ENCODE measurements at places on chromosomes 3 and 15.
A peak's percentile ranks its signal among the peaks of the same experiment; 100 is the strongest.

GRCh38 chr3:61944726-61945125 lies 383.4 kb downstream of the PTPRG start:
- no peak for DNase-seq

DNA sequence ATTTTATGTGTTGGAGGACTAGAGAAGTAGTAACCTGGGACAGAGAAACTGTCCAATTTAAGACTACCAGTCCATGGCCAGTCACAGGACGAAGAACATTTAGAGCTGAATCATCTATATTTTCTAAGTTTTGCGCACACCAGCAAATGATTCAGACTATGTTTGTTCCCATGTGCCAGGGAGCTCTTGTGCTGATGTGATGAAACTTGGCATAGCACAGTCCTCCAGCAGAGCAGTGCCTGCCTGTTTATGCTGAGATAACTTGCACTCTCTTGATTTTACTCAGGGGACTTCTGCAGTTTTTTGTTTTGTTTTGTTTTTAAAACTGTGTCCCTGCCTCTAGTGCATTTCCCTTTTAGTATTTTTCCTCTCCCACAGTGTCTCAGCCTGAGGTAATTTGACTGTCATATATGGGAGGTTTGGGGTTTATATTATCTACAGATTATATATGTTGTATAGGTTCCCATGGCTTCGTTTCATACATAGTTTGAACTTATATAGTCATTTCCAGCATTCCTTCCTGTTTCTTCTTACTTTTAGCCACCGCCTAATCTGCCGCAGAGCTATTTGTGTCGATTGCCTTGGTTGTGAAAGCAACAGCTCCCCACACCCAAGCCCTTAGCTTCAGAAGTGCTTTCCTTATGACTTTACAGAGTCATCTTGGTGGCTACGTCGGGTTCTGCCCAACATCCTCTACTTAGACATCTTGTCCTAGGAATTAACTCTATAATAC lies 45.5 kb downstream of the PPM1L start:
- peak; percentile 25 for DNase-seq

- no peak for DNase-seq
Observed at GRCh38 chr3:107946700-107947099, 144.1 kb downstream of the CD47 start.

DNA sequence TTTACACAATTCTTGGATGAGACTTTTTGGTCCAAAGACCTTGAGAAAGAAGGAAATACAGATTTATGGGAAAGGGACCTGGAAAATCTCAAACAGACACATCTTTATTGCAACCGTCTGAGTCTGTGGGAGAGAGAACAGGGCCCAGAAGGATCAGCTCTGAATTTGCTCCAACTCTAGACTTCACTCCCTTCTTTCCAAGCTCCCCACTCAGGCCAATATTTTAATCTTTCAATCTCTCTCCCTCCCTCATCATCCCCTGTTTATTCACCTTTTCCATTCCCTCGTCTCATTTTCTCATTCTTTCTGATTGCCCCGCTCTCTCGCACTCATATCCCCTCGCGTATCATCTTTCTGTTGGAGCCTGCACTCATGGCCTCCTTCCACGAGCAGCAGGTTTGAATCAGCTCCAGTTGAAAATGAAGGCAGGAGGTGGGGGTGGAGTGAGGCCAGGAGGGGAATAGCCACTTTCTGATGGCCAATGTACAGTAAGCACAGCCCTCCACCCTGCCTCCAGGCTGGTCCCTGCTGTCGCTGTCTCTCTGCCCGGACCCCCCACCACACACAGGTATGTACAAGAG lies 63.6 kb upstream of the BOC start:
- no peak for DNase-seq

DNA sequence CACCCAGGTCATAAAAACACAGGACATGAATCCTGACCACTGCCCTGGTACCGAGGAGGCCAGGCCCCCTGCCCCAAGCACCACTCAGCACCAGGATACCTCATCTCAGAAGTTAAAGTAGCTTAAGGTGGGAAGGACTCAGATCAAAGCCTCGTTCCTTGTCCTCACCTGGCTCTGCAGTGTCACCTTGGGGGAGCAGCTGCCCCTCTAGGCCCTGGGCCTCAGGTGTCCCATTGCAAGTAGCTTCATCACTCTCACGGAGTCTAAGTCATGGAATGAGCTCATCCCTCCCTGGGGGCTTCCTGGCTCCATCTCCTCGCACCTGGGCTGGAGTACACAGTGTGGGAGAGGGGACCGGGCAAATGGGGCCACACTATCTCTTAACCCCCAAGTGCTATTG lies 148.0 kb downstream of the TPRA1 start:
- DNase-seq = no peak
